ENCODE measurements at places on chromosomes 5 and 9.

GRCh38 chr5:56625541-56625940 lies 189.8 kb upstream of the MAP3K1 start:
- DNase-seq = peak; percentile 65

- DNase-seq = no peak
Observed at GRCh38 chr5:82684659-82685058, 392.5 kb downstream of the TMEM167A start.

DNA sequence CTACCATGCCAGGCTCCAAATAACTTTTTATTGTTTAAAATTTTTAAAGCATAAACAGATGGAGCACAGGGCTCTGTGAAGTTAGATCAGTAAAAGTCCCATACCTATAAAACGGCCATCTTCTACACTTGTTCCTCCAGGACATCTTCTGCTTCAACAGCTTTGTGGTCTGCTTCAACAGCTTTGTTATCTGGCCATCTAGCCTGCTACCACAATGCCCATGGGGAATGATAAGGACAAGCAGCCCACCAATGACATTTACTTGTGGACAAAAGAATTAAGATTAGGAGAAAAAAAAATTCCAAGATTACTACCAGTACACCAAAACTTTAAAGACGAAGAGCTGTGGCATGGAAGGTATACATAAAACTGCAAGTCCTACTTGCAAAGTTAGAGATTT lies 2.2 kb upstream of the VPS13A start:
- no peak for DNase-seq

GRCh38 chr5:151215546-151215880 lies 8.4 kb downstream of the CCDC69 start:
- DNase-seq = no peak

- DNase-seq = no peak
Observed at GRCh38 chr9:3960661-3961144, 339.2 kb downstream of the GLIS3 start.

DNA sequence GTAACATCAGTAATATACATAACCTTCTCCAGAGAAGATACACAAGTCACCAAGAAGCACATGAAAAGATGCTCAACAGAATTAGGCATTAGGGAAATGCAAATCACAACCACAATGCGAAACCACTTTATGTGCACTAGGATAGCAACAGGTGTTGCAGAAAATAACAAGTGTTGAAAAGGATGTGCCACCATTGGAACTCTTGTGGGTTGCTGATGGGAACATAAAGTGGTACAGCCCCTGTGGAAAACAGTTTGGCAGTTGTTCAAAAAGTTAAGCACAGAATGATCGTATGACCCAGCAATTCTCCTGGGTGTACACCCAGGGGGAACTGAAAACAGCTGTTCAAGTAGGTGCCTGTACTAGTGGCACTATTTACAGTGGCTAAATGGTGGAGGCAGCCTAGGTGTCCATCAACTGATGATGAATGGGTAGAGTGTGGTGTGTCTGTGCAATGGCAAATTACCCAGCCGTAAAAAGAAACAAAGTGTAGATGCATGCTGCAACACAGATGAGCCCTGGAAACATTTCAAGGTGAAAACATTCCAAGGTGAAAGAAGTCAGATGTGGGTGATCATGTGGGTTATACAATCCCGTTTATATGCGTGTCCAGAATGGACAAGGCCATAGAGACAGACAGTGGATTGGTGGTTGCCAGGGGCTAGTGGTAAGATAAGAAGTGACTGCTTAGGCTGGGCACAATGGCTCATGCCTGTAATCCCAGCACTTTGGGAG lies 27.2 kb downstream of the CCDC69 start:
- no peak for DNase-seq

DNA sequence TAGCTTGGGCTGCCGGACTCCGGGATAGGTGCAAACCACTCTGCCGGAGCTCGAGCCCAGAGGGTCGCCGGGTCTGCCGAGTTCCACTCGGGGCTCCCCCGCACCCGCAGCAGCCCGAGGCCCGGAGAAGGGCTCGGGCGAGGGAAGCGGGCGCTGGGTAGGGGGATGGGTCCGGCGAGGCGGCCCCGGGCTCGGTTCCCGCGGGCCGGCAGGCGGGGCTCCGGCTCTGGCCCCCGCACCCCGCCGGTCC lies 507 bp downstream of the RICTOR start:
- DNase-seq = no peak

- DNase-seq = no peak
Observed at GRCh38 chr5:170168797-170169196, 63.1 kb downstream of the FOXI1 start.

DNA sequence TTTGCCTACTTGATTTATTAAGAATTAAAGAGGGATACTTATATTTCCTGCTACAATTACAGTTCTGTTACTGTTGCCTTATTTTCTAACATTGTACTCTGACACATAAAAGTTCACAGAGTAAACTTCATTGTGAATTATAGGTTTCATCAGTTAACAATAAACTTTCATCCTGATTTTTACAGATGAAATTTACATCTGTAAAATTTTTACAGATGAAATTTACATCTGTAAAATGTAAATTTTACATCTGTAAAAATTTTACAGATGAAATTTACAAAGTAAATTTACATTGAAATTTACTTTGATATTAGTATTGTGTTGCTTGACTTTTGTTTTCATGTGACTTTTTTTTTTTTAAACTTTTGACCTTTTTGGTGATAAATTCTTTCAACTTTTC lies 9.3 kb downstream of the ZBTB43 start:
- DNase-seq = no peak

- no peak for DNase-seq
Observed at GRCh38 chr5:74717596-74717995, 32.6 kb downstream of the HEXB start.

DNA sequence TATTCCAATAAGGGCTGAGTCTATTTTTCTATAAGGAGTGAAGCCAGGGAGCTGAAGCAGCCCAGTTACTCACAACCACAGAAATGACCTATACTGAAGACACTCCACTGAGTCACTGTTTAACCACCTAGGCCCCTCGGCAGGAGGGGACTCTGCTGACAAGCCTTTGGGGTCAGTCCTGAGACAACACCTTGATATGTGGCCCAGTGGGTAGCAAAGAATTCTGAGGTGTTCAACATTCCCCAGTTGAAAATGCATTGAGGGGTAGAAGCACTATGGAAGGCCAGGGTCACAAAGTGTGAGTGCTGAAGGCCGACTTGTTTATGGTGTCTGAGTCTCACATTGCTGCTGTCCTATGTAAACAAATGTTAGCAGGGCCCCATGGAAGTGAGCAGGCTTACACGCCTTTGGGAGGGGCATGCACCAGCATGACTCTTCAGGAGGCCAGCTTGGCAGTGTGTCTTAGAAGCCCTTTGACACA lies 112.6 kb upstream of the NFIL3 start:
- no peak for DNase-seq

DNA sequence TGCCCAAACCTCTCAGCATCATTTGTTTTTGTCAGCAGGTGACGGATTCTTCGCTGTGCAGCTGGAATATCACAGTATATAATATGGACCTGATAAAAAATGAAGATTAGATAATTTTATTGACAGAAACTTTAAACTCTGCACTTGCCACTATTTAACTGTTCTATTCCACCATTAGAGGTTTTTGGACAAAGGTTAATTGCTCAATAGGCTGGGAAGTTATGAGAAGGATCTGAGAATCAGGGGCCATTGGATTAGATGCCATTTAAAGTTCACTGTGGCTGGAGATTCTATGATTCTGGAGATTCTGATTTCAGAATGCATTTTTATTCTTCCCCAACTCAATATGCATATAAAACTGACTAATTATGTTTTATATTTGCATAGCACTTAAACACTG lies 59.8 kb upstream of the ANXA1 start:
- no peak for DNase-seq

DNA sequence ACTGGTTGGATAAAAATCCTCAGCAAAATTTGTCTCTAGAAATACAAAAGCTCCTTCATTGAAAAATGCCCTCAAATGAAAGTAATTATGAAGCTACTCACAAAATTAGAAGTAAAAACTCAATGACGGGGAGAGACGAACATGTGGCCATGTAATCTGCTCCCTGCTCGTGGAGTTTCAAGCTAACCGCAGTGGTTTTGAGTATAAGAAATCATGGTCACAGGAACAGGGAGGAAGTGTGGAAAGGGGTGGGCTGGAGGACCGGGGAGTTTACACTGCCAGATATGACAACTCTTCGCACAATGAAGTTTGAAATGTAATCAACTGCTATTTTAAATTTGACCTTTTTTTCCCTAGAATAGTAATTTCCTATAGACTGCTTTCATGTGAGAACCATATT lies 765.4 kb upstream of the DMAC1 start:
- no peak for DNase-seq

DNA sequence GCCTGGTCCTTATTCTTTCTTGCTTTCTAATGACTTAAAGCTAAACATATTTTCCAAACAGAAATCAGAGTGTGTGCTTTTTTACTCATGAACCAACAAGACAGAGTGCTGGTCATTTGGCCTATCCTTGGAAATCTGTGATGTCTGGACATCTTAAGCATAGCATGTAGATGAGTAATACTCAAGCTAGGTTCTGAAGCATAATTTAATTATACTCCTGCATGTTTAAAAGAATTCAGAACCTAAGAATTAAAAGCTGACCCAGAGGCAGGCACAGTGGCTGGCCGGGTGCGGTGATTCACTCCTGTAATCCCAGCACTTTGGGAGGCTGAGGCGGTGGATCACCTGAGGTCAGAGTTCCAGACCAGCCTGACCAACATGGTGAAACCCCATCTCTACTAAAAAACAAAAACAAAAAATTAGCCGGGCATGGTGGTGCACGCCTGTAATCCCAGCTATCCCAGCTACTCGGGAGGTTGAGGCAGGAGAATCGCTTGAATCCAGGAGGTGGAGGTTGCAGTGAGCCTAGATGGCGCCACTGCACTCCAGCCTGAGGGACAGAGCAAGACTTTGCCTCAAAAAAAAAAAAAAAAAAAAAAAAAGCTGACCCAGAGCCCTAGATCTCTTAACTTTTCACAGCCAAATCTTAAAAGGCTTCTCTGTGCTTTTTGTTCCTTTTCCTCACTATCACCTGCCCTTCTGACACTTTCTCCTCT lies 16.2 kb upstream of the TJP2 start:
- DNase-seq = no peak
